Activated CD4-positive, alpha-beta memory T cell treated with anti-CD3 and anti-CD28 coated beads, Interleukin-2, amount 10 ng/mL, durations not matched to agents 7 days and 5 days (primary cell): ENCODE measurements at places on chromosomes 7 and 10. TPM values are rescaled to one million over a fixed set of nuclear protein-coding genes. Genes with fewer than 3 reads are reported as not detected.

GRCh38 chr10:87546971-87547413 is 42.3 kb downstream of the MINPP1 start:
- peaks cover 18% of the 10 kb centered on the region for H3K36me3 ChIP-seq
- H3K27ac ChIP-seq: no peak overlapping the region
- H3K4me3 ChIP-seq: no peak overlapping the region
- DNase-seq: no peak
- no peaks in the 10 kb centered on the region for H3K27me3 ChIP-seq

- peak; percentile 81 for DNase-seq
- H3K27ac ChIP-seq: no peak overlapping the region
- peaks cover 33% of the 10 kb centered on the region for H3K4me1 ChIP-seq
- no peaks in the 10 kb centered on the region for H3K36me3 ChIP-seq
- no peak overlapping the region for H3K4me3 ChIP-seq
- no peaks in the 10 kb centered on the region for H3K27me3 ChIP-seq
These were observed 11.3 kb upstream of the INMT start for GRCh38 chr7:30740417-30741181.

DNA sequence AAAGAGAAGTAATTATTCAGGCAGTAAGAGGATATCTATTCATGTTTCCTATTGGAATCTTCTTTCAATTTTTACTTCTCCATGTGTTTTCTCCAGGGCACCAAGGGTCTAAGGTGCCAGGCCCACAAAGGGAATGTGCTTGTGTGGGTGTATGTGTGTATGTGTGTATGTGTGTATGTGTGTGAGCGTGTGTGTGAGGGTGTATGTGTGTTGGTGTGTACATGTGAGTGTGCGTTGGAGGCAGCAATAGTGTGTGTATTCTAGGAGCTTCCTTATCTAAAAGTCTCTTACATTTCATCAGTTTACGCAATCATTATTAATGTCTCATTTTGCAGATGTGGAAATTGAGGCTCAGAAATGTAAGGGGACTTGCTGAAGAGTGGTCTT is 28.3 kb downstream of the RAMP3 start:
- H3K4me3 ChIP-seq: no peak overlapping the region
- DNase-seq: peak; percentile 5
- no peaks in the 10 kb centered on the region for H3K4me1 ChIP-seq
- no peaks in the 10 kb centered on the region for H3K36me3 ChIP-seq

DNA sequence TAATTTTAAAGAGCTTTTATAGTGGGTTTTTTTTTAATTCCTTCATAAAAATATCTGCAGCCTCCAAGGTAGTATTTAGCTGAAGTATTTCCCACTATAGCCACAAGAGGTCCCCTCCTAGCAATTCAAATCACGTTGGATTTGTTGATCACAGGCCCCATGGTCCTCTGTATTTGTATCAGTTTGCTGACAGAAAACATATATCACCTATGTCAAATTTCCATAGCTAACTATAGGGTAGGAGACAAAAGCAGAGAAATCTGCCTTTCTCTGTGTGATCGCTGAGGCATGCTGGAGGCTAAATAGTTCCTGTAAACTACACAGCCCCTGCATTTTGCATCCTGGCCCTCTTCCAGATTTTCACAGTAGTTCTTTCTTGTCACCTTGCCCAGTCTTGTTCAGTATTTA is 1.7 kb upstream of the CTNNA3 start:
- peaks cover 12% of the 10 kb centered on the region for H3K4me1 ChIP-seq
- H3K27me3 ChIP-seq: peaks cover 36% of the 10 kb centered on the region
- no peak overlapping the region for H3K4me3 ChIP-seq
- H3K36me3 ChIP-seq: no peaks in the 10 kb centered on the region
- no peak overlapping the region for H3K27ac ChIP-seq

DNA sequence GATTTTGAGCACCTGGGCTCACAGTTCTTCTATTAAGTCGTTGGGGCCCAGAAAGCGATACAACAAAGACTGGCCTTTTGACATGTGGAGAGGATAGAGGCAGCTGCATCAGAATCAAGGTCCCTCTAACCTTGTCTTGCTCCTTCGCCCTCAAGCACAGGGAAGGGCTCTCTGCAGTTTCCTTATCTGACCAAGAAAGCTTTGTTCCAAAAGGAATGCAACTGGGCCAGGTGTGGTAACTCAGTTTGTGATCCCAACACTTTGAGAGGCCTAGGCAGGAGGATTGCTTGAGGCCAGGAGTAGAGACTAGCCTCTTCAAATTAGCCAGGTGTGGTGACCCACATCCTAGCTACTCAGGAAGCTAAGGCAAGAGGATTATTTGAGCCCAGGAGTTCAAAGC is 32.2 kb downstream of the SVOPL start:
- no peak overlapping the region for H3K27ac ChIP-seq
- H3K4me3 ChIP-seq: no peak overlapping the region
- peaks cover 6% of the 10 kb centered on the region for H3K36me3 ChIP-seq
- H3K27me3 ChIP-seq: peaks cover 29% of the 10 kb centered on the region
- H3K4me1 ChIP-seq: peaks cover 36% of the 10 kb centered on the region
- DNase-seq: no peak

- H3K36me3 ChIP-seq: no peaks in the 10 kb centered on the region
- DNase-seq: peak; percentile 48
- H3K4me3 ChIP-seq: no peak overlapping the region
- no peaks in the 10 kb centered on the region for H3K27me3 ChIP-seq
- H3K4me1 ChIP-seq: no peaks in the 10 kb centered on the region
These were observed 59.2 kb upstream of the OIT3 start for GRCh38 chr10:72834183-72834825.

GRCh38 chr7:16581286-16581685 is 54.7 kb downstream of the LRRC72 start:
- no peaks in the 10 kb centered on the region for H3K4me1 ChIP-seq
- DNase-seq: no peak
- no peak overlapping the region for H3K4me3 ChIP-seq
- H3K27me3 ChIP-seq: peaks cover 2% of the 10 kb centered on the region

DNA sequence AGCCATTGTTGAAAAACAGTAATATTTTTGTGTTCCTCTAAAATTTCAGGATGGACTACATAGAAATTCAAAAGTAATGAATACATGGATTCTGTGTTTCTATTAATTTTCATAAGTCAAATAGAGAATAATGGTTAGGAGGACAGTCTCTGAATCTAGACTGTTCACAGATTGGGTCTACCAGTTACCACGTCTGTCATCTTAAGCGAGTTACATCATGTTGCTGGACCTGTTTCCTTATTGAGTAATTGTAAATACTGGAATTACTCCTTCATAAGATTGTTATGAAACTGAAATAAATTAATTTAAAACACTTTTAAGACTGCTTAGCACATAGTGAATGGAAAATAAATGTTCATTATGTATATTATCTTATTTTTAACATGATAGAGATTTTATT is 172.3 kb downstream of the KCND2 start:
- no peaks in the 10 kb centered on the region for H3K36me3 ChIP-seq
- H3K4me1 ChIP-seq: no peaks in the 10 kb centered on the region
- no peaks in the 10 kb centered on the region for H3K27me3 ChIP-seq
- no peak overlapping the region for H3K27ac ChIP-seq

DNA sequence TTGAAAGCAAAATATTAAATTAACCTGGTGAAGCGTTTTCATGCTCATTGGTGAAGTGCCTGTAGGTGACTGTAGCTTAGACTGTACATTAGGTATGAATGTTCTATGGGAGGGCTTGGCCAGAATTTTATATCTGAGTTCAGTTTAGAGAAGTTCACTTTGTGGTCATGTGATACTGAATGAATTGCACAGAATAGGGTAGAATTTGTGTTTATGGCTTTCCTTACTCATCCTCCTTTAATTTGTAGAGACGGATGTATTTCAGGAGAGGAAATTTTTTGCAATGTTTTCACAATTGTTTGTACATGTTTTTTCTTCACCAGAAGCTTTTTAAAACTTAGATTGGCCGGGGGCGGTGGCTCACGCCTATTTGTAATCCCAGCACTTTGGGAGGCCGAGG is 32.3 kb downstream of the REEP3 start:
- H3K27me3 ChIP-seq: no peaks in the 10 kb centered on the region
- no peak for DNase-seq
- peaks cover 21% of the 10 kb centered on the region for H3K4me1 ChIP-seq
- peaks cover 5% of the 10 kb centered on the region for H3K36me3 ChIP-seq
- no peak overlapping the region for H3K27ac ChIP-seq

GRCh38 chr7:139648941-139649425 is 125.5 kb downstream of the CLEC2L start:
- no peaks in the 10 kb centered on the region for H3K27me3 ChIP-seq
- H3K4me1 ChIP-seq: peaks cover 41% of the 10 kb centered on the region
- H3K27ac ChIP-seq: peak overlapping the region; percentile 63
- H3K4me3 ChIP-seq: peak overlapping the region; percentile 18

GRCh38 chr7:80552031-80552694 is 40.3 kb upstream of the GNAT3 start:
- DNase-seq: no peak
- H3K4me1 ChIP-seq: no peaks in the 10 kb centered on the region

DNA sequence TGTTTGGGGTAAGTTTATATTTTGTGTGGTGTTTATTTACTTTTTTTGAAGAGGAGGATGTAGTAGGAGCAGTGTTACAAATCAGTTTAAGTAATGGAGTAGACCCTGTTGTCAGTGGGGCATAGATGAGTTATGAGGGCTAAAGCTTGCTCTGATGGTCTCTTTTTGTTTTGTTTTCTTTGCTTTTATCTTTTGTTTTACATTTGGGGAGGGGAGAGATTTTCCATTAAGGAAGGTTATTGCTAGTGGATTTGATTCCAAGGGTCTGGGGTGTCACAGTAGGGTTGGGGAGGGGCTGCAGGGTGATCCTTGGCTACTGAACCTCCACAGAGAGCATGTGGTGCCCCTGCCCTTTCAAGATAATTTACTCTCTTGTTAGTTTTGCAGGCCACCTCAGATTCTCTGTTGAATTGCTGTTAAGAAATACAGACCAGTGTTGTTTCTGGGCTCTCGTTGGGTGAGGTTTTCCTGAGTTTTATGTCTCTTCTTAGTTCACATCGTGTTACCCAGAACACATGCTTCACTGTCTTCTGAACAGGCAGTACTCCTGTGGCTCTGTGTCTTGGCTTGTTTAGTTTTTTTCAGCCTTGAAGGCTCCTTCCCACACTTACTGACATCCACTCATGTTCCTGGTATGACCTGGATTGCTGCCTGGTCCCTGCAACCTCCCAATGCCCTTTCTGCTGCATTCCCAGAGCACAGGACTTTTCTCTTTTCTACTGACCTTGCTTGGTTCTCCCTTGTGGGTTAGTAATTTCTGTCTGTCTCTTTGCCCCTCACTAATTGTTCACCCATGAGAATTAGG is 4.2 kb downstream of the KIFBP start:
- no peak overlapping the region for H3K4me3 ChIP-seq
- peaks cover 70% of the 10 kb centered on the region for H3K4me1 ChIP-seq
- peaks cover 15% of the 10 kb centered on the region for H3K36me3 ChIP-seq
- no peak for DNase-seq
- H3K27ac ChIP-seq: no peak overlapping the region

- H3K4me3 ChIP-seq: no peak overlapping the region
- DNase-seq: no peak
- H3K36me3 ChIP-seq: no peaks in the 10 kb centered on the region
- H3K4me1 ChIP-seq: no peaks in the 10 kb centered on the region
These were observed 880 bp upstream of the MGAM2 start for GRCh38 chr7:142110638-142111037.

DNA sequence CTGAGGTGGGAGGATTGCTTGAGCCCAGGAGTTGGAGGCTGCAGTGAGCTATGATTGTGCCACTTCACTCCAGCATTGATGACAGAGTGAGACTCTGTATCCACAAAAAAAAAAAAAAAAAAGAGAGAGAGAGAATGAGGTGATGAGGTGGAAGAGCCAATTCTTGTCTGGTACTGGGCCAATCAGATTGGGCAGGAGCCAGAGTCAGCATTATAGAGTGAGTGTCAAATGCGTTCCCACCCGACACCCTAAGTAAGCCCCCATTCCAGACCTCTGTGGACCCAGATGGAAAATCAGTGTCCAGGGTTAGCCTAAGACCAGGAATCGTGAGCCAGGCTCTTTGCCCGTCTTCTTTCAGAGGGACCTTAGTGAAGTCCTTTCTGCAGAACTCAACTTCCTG is 83.9 kb downstream of the WIPF3 start:
- no peak overlapping the region for H3K27ac ChIP-seq
- no peak overlapping the region for H3K4me3 ChIP-seq
- H3K4me1 ChIP-seq: no peaks in the 10 kb centered on the region
- no peaks in the 10 kb centered on the region for H3K36me3 ChIP-seq

DNA sequence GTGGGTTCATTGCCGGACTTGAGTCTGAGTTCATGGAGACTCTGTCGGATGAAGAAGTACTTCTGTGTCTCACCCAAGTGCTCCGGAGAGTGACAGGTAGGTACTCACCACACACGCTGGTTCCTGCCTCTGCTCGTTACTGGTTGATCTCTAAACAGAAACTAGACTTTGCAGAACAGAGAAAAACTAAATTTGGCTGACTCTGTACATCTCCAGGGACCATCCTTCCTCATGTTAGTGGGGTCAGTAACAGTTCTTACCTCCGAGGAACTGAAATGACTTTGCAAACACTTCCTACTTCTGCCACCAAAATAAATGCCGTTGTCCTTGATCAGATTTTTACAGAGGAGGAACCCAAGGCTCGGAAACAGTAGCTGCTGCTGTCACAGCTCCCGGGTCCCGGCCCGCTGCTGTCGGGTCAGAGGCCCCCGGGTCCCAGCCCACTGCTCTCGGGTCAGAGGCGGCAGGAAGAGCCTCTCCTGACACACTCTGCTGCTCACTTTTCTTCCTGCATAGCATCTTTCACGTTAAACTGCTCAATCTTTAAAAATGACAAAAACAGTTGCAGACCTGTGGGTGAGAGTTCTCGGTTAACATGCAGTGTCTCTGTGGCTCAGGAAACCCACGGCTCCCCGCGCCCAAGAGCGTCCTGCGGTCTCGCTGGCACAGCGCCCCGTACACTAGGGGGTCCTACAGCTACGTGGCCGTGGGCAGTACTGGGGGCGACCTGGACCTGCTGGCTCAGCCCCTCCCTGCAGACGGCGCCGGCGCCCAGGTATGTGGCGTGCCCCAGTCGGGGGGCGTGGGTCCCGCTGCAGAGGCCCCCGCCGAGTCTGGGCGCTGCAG is 4.8 kb upstream of the MTG1 start:
- H3K36me3 ChIP-seq: peaks cover 3% of the 10 kb centered on the region
- peaks cover 49% of the 10 kb centered on the region for H3K4me1 ChIP-seq
- no peaks in the 10 kb centered on the region for H3K27me3 ChIP-seq
- peak overlapping the region; percentile 70 for H3K4me3 ChIP-seq

DNA sequence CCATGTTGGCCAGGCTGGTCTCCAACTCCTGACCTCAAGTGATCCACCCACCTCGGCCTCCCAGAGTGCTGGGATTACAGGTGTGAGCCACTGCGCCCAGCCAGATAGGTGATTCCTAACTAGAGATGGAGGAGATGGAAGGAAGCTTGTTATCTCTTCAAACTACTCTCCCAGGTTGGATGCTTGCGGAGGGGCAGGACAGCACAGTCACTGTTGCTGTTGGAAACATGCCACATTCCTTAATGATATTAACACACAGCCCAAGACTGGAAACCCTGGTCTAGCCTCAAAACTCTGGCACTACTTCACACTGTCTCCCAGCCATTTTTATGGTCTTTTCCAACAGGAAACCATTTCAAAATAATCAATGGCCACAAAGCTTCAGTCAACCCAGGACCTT is 468.8 kb upstream of the NRP1 start:
- H3K27me3 ChIP-seq: no peaks in the 10 kb centered on the region
- no peak overlapping the region for H3K4me3 ChIP-seq
- DNase-seq: no peak

The PPP1R3C gene
- total RNA-seq: 0.23 TPM

The GIMAP6 gene
- 85.9 TPM for total RNA-seq

The PIK3CG gene
- total RNA-seq: 47.3 TPM

The PRPS1L1 gene
- total RNA-seq: not detected

The CCDC7 gene
- 12.7 TPM for total RNA-seq

The TAS2R5 gene
- 0.91 TPM for total RNA-seq

The CHN2 gene
- 7.4 TPM for total RNA-seq

The TMEM184A gene
- not detected for total RNA-seq

The WDR11 gene
- total RNA-seq: 47.0 TPM

The MMRN2 gene
- total RNA-seq: not detected

The LRRC17 gene
- 0.15 TPM for total RNA-seq

The DMBT1 gene
- 0.05 TPM for total RNA-seq

The NUTM2D gene
- total RNA-seq: 3.0 TPM
